ENCODE measurements at places on chromosomes 3 and 15.

DNA sequence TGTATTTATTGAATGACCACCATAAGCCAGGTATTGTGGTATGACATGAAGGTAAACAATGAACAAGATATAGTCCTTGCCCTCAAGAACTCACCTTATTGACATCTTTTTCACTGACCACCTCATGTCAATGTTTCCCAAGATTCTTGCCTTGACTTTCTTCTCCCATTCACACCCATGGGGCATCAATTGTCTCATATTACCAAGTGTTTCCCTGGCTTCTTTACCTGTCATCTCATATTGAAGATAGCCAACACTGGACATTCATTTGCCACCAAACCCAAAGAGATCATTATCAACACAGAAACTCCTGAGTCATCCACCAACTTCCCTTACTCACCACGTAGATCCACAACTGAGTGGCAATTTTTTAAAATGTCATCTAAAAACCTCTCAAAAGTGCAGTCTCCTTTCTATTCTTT is 2.2 kb downstream of the EFHB start:
- no peak for DNase-seq

DNA sequence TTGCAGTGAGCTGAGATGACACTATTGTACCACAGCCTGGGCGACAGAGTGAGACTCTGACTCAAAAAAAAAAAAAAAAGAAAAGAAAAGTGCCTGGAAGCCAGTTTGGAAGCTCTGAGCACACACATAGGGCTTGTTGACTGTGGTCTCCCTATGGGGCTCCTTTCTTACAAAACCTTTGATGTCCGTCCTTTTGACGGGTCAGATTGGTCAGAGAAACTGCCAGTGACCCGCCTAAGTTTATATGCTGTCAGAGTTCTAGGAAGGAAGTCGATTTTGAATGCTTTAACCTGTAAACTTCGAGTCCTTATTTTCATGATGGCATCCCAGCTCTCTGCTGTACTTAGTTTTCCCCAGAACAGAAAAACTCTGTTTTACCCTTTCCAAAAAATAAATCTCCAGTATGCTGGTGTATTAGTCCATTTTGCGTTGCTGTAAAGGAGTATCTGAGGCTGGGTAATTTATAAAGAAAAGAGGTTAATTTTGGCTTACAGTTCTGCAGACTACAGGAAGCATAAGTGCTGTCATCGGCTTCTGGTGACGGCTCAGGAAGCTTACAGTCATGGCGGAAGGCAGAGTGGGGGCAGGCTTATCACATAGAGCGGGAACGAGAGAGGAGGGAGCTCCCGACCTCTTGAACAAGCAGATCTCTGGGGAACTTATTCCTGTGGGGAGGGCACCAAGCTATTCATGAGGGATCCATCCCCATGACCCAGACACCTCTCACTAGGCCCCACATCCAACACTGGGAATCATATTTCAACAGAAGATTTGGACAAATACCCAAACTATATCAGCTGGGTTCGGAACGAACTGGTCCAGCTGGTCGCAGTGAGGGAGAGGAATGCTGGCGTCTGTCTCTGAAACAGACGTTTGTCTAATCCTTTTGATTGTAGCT is 72.3 kb downstream of the LMLN start:
- DNase-seq = no peak

DNA sequence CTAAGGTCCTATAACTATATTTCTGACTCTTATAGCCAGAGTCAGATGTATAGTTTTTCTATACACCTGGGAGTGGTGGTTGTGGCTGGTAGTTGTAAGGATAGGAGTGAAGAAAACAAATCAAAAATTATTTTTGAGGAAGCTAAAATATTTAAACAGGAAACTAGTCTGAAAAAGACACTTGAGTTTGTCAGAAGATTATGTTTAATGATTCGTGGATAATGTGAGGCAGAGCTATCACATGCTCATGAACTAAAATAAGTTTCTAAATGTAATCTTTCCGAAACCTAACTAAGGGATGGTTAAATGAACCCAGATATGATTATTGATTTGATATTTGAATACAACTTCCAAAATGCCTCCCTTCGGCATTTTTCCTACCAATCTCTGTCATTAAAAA is 30.4 kb downstream of the GABRR3 start:
- no peak for DNase-seq

DNA sequence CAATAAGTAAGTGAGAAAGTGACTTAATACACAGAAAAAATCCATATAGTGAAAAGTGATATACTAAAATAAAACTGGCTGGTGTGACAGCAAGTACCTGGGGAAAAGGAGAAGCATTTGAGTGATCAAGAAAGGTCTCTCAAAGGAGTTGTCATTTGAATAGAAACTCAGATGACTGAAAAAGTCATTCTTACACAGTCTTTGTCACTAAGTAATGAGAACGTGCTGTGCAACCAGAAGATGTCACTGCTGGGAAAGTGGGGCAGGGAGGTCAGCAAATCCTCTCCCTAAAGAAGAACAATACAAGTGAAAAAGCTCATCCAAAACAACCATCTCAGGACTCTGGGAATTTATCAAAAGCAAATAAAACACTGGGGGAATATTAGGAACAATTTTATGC is 317.5 kb upstream of the TRIM42 start:
- DNase-seq = no peak

- DNase-seq = no peak
These were observed 9.1 kb upstream of the HPS3 start for GRCh38 chr3:149120051-149120972.

- no peak for DNase-seq
These were observed 34.4 kb upstream of the TRH start for GRCh38 chr3:129940086-129940485.

GRCh38 chr3:53975382-53975781 is 83.7 kb upstream of the SELENOK start:
- no peak for DNase-seq

DNA sequence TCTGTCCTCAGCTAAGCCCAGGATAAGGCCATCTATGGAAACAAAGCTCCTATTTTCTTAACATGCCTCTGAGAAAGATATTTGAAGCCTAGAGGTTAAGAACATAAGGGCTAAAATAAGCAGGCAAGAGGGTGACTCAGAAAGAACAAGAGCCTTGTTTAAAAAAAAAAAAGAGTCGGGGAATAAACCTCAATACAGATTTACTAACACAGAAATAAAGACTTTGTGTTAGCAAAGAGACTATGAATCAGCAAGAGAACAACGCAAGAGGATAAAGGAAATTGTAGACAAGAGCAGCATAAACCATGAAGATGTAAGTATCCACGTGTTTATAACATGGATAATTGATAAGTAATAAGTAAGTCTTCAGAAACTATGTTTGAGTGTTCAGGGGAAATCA is 36.0 kb downstream of the RAB27A start:
- no peak for DNase-seq

GRCh38 chr3:127985216-127985615 is 67.0 kb upstream of the SEC61A1 start:
- DNase-seq = no peak

DNA sequence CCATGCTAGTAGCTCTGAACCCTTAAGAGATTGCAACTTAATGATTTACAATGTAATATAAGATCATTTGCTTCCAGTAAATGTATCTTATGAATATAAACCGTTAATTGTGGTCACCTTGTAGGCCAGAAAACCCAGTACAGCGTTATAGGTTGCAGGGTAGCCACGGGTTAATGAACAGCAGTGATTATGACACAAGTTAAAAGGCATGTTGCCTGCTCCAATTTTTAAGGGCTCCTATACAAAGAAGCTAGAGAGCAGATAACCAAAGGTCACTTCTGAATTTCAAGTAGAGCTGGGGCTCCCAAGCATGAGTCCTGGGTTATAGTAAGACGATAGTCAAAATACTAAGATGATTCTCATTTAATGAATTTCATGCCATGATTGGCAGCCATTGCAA is 13.5 kb downstream of the GUCA1C start:
- no peak for DNase-seq

DNA sequence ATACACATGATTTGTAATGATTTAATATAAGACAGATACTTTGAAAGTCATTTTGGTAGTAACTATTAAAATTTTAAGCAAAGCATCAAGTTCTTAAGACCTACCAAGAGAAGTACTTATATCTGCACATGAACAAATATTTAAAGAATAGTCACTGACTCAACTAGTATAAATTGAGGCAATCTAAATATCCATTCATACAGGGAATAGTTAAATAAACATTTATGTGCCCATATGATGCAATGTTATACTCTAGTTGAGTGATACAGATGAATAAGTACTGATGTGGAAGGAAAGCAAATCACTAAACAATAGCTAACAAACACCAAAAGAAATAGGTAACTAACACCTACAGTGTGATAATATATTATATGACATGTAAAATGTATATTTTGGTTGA is 527.7 kb downstream of the EPHA3 start:
- no peak for DNase-seq

DNA sequence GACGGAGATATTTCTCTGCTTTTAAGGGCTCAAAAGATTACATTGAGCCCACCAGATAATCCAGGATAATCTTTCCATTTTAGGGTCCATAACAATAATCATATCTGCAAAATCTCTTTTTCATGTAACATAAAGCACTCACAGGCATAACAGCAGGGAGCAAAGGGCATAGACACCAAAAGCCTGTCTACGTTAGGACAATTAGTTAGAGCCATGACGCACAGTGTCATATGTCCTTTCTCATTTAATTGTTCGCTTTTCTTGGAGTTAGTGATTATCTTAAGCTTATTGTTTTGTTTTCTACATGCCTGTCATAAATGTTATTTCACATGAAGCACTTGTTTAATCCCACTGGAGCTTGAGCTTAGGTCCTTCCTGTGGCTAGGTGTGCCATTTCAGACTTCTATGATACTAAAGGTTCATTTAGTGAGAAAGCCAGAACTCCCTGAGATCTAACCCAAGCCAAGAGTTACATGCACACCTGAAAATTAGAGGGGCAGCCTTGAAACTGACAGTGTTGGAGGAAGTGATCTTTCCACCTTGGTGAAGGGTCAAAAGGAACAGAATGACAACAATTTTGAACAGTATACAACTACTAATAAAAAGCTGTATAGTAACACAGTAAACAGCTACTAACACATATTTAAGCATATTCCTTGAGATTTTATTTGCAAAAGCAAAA is 11.7 kb upstream of the HHATL start:
- DNase-seq = no peak

GRCh38 chr15:31151301-31152233 is 50.0 kb upstream of the TRPM1 start:
- no peak for DNase-seq

DNA sequence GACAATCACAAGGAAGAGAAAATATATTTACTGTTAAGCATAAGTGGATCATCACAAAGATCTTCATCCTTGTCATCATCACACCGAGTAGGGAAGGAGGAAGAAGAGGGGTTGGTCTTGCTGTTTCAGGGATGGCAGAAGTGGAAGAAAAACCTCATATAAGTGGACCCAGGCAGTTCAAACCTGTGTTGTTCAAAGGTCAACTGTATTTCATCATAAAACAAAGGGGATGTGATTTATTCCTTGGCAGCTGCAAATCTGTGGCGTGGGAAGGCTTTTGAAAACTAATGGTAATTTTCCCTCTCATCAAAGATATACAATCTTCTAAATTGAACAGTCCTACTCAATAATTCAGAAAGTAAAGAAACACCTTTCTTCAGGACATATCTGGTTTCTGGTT is 129.9 kb upstream of the ABI3BP start:
- no peak for DNase-seq

GRCh38 chr3:161915418-161915750 is 418.8 kb downstream of the OTOL1 start:
- no peak for DNase-seq

DNA sequence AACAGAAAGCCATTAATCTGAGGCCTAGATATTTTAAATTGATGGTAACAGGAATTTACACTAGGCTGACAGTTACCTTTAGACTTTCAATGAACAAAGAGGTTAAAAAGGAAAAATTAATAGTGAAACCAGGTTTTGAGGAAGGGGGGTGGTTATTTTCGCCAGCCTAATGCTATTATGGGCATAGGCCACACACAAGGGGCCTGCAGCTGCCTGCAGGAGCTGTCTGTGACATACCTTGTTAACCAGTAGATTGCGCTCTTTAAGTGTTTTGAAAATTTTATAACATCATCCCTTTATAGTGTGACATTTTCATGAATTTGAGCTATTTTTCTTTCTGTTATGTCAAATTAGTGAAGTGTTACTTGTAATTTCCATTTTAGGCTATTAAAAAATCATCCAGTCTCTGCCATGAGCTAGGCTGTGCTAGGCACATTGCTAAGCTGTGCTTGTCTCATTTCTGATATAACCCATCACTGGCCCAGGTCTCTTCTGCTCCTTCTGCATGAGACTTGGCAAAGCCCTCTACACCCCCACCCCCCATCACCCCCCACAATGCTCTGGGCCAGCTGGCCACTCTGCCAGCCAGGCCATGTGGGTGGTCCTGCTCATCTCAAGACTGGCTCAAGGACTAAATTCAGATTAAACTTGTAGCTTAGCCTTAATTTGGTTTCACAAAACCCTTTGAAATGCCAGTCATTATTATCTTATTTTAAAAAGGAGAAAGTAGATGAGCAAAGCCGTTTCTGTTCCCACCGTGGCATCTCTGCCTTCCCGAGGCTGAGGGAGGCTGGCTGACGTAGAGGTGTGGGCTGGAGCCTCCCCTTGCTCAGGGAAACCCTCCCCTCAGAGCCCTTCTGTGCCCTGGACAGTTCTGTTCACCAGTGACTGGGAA is 48.4 kb upstream of the SEC22A start:
- peak; percentile 9 for DNase-seq

DNA sequence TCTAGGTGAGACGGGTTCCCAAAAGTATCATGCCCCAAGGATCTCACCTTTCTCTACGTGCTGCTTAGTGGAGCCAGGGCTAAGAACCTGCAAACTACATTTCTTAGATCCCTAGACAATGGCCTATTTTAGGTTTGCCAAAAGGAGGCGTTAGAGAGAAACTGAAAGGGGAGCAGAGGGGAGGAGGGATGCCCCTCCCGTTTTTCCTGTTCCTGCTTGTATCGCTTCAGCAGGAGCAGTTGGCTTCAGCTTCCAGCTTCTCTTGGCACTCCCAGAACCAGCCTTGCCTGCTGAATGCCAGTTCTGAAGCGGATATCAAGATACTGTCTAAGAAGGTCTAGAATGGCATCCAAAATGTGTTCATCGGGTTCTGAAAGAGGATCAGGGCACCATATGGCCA is 58.4 kb upstream of the ABHD17C start:
- DNase-seq = no peak

DNA sequence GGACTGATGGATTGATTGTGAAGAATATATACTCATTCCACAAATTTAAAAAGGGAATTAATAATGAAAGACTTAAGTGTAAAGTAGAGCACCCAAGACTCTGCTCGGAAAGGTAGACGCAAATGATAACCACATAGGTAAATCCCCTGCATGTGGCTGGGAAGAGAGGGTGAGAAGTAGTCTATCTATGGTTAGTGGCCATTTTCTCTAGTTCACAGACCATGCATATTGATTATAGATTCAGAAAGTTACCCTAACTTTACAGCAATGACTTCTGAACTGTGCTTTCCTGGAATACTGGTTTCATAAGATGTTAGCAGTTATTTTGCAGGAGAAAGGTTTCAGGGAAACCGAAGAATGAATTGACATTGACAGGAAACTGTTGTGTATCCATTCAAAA is 51.7 kb downstream of the CASR start:
- no peak for DNase-seq

DNA sequence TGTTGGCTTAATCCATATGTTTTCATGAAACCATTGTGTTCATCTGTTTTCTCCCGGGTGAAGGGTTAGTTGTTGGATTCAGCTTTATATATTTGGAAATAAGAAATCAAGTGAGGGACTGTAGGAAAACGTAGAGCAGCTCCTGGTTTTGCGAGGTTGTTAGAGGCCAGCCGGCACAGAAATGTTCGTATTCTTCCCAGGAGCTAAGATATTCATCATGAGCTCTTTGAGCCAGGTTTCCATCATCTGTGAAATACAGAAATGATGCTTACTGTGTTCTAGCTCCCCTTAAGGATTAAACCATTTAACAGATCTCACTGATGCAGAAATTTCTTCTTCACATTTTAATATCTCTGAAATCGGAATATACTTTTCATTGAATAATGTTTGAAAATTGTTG is 235.5 kb downstream of the PTPRG start:
- DNase-seq = no peak
